Activated CD4-positive, alpha-beta T cell treated with anti-CD3 and anti-CD28 coated beads, Interleukin-2, amount 50 U/mL, for 24 hours (primary cell): ENCODE measurements at places on chromosomes 11 and 22.

DNA sequence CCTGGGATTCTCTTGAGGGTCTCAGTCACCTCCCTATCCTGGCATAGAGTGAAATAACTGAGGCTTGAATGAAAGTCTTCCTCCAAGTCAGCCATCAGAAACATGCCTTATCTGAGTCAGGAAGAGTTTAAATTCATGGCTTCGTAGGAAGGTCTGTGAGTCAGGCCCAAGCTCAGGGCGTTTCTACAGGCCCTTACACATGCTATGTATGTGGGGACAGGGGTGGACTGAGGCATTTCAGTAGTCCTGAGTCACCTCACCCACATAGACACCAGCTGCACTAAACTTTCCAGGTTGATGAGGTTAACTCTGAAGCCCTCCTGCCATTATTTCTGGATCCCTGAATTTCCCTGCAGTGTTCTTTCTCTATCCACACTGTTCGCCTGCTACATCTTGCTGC lies 134.6 kb upstream of the RCN1 start:
- no peak for DNase-seq

DNA sequence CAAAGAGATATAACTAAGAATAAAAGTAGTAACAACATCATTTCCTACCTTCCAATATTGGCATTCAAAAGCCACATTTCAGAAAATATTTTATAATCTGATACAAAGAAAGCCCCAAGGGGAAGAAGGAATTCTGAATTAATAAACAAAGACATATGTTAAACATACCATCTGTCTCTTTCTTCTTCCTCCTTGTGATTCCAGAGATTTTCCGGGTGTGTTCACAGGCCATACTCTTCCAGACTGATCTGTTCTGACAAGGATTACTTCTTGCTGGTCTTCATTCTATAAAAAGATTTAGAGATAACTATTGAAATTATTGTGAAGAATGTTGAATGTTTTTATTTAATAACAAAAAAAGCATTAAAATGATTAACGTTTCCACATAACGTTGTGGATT lies 65.0 kb downstream of the CWF19L2 start:
- no peak for DNase-seq

- no peak for DNase-seq
Observed at GRCh38 chr22:31726692-31727091, 23.2 kb downstream of the PRR14L start.

- no peak for DNase-seq
Observed at GRCh38 chr11:128628686-128629085, 41.3 kb upstream of the ETS1 start.

DNA sequence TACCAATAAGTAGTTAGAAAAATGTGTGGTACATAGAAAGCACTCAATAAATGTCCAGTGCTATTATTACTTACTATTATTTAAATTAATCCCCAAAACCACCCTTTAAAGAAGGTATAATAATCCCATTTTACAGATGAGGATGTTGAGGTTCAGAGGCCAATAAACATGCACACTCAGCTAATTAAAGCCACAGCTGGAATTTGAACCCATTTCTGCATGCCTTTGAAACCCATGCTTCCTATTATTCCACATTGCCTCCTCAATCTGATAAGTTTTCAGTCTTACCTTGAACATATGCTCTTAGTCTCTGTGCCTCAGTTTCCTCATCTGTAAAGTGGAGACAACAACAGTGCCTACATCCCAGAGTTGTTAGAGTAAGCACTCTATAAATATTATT lies 52.8 kb downstream of the CCDC34 start:
- DNase-seq = no peak

DNA sequence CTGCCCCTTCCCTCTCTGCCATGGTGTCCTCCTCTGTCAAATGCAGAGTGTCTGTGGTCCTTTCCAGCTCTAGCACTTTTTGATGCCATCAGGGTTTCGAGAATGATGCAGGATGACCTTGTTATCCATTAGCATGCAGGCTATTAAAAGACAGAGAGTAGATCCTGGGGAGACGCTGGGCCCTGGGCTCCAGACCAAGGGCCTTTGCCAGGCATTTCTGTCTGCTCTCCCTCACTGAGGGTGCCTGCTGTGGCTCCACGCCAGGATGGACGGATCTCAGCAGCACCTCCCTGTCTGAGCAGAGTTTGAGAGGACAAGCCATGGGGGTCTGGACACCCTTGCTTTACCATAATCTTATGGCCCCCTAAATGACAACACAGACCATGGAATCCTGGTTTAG lies 110.8 kb upstream of the CD82 start:
- no peak for DNase-seq

GRCh38 chr11:126655807-126656128 lies 300.3 kb downstream of the ST3GAL4 start:
- DNase-seq = no peak

GRCh38 chr22:46046299-46046685 lies 69.3 kb upstream of the WNT7B start:
- no peak for DNase-seq

GRCh38 chr11:76839311-76839710 lies 21.4 kb upstream of the ACER3 start:
- DNase-seq = no peak

DNA sequence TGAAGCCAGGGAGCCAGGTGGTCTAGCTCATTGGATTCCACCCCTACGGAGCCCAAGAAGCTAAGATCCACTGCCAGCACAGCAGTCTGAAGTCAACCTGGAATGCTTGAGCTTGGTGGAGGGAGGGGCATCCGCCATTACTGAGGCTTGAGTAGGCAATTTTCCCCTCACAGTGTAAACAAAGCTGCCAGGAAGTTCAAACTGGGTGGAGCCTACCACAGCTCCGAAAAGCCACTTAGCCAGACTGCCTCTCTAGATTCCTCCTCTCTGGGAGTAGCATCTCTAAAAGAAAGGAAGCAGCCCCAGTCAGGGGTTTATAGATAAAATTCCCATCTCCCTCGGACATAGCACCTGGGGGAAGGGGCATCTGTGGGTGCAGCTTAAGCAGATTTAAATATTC lies 620.3 kb downstream of the NELL1 start:
- DNase-seq = no peak

DNA sequence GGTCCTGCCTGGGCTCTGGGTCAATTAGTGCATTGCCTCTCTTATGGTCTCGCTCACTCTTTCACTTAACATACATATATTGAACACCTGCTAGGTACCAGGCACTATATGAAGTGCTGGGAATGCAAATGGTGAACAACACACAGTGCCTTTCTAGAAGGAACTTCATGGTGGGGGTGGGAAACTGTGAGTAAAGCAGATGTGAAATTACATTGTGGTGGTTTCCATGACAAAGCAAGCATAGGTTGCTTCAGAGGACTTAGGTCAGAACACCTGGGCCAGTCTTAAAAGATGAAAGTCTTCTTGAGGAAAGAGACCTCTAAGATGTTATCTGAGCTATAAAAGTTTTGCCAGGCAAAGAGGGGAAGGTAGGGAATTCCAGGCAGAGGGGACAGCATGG lies 231.3 kb downstream of the BUD13 start:
- no peak for DNase-seq

DNA sequence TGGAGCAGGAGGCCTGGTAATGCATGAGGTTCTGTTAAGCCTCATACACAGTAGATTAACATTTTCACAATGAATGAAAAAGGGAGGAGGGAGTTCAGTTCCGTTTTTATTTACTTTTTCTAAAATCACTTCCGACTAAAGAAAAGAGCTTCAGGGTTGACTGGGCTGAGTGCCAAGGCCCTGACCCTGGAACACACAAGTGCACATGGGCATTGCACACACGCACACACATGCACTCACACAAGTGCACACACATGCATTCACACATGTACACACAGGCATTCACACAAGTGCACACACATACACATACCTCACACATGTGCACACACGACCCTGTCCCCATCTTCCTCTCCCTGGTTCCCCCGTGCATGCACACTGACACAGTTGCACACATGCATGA lies 303.3 kb downstream of the BRD1 start:
- DNase-seq = no peak

- DNase-seq = no peak
Observed at GRCh38 chr11:118859973-118860372, 23.7 kb upstream of the CXCR5 start.

DNA sequence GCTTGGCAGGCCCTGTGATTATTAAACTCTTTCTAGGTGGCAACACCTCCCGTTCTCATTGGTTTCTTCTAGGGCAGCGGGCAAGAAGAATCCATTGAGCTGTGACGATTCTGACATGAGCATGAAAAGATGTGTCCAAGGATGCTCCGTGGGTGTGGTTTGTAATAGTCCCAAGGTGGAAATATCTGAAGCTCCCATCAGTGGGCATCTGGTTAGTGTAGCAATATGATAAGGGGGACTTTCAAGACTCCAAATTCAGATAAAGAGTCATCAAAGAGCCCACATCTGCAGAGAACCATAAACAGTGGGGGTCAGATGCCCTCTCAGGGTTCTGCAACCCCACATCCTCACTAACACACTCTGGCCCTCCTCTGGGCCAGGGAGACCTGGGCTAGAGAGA lies 42.6 kb downstream of the TST start:
- DNase-seq = no peak

DNA sequence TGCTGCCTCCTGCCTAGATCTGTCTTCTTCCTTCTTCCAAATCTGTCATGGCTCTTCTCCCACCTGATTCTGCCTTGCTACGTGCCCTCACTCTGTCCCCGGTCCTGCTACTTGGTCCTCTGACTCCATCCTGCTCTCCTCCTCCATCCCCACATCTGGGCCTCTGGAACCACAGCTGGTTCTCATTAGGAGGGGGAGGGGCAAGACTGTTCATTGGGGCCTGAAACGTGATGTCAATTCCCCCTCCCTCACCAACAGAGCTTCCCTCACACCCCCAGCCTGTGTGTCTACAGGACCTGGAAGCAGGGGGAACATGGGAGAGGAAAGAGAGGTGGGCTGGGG lies 9.1 kb downstream of the DCHS1 start:
- DNase-seq = no peak

GRCh38 chr22:30036656-30037055 lies 43.6 kb upstream of the HORMAD2 start:
- DNase-seq = no peak

GRCh38 chr22:44128958-44129618 lies 51.6 kb upstream of the PARVG start:
- no peak for DNase-seq

DNA sequence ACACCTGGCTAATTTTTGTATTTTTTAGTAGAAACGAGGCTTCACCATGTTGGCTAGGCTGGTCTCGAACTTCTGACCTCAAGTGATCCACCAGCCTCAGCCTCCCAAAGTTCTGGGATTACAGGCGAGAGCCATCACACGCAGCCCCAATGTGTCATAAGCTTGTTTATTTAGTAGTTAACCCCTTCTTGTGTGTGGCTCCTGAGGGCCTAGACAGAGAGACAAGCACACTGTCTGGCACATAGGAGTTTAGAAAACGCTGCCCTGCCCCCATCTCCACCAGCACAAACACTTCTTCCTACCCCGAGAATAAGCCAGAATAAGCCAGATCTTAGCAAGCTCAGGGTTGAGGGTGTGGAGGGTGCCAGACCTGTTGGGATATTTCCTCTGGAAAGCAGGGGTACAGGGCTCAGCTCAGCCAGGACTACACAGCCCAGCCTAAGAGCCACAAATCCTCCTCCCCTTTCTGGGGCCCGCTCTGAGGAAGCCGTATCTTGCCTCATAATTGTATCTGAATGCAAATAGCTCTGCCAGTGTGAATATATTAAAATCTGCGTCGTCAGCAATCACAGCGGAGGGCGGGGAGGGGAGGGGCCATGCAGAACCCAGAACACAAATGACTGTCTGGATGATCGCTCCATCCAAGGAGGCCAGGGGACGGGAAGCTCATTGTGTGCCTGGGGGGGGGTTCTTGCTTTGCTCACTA lies 247.3 kb downstream of the MN1 start:
- no peak for DNase-seq

GRCh38 chr22:25212337-25212736 lies 7.1 kb upstream of the CRYBB2 start:
- DNase-seq = no peak
